ENCODE measurements at places on chromosomes 6 and 20.

GRCh38 chr20:44034451-44034850, 119.8 kb downstream of the TOX2 start:
- DNase-seq, result no peak

DNA sequence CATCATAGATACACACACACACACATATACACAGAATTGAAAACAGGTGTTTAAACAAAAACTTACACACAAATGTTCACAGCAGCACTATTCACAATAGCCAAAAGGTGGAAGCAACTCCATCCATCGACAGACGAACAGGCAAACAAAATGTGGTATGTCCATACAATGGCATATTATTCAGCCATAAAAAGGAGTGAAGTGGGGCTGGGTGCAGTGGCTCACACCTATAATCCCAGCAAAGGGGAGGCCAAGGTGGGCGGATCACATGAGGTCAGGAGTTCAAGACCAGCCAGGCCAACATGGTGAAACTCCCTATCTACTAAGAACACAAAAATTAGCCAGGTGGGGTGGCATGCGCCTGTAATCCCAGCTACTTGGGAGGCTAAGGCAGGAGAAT, 80.3 kb downstream of the CHD6 start:
- no peak for DNase-seq

DNA sequence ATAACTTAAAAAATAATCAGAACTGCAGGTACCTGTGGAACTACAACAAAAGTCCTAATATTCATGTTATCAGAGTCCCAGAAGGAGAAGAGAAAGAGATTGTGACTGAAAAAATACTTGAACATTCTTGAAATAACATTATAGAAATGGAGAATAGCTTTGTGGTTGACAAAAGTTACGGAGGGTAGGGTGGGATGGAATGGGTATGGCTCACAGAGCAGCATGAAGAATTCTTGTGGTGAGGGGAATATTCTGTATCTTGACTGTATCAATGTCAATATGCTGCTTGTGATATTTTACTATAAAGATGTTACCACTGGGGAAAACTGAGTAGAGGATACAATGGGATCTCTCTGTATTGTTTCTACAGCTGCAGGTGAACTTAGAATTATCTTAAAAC, 122.5 kb downstream of the DST start:
- no peak for DNase-seq

DNA sequence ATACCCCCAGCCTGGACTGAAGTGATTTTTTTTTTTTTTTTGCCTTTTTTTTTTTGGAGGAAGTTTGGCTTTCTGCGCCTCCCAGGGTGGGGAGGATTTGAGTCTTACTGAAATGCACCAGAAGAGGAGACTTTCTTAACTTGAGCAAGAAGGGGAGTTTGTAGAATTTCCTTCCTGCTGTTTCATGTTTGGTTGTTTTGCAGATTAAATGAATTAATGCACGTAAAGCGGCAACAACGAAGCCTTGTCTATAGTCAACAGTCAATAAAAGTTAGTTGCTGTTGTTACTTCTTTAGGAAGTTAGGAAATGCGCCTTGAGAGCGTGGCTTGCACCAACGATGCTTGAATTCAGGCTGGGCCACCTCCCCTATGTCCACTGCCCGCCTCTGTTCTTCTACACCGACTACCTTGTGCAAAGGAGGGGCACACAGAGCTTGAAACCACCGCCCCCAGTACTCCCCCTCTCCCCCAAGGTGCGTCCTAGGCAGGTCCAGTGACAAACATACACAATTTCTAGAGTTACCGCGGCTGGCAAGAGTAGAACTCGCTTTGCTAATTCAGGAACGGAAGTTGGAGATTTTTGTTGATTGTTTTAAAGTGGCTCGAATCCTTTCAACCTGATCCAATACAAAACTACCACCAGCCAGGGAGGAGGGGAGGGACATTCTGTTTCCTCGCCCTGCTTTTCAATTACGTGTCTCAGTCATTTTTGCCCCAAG, 830 bp upstream of the CYP24A1 start:
- no peak for DNase-seq

DNA sequence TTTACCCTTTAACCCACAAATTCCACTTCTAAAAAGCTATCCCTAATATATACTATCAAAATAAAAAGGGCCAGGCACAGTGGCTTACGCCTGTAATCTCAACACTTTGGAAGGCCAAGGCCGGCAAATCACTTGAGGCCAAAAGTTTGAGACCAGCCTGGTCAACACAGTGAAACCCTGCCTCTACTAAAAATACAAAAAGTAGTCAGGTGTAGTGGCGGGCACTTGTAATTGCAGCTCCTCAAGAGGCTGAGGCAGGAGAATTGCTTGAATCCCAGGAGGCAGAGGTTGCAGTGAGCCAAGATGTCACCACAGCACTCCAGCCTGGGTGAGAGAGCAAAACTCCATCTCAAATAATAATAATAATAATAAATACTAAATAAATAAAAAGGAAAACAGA, 82.5 kb downstream of the TRIM27 start:
- DNase-seq, result peak; percentile 21

GRCh38 chr20:25270829-25271251, 23.0 kb downstream of the PYGB start:
- no peak for DNase-seq

DNA sequence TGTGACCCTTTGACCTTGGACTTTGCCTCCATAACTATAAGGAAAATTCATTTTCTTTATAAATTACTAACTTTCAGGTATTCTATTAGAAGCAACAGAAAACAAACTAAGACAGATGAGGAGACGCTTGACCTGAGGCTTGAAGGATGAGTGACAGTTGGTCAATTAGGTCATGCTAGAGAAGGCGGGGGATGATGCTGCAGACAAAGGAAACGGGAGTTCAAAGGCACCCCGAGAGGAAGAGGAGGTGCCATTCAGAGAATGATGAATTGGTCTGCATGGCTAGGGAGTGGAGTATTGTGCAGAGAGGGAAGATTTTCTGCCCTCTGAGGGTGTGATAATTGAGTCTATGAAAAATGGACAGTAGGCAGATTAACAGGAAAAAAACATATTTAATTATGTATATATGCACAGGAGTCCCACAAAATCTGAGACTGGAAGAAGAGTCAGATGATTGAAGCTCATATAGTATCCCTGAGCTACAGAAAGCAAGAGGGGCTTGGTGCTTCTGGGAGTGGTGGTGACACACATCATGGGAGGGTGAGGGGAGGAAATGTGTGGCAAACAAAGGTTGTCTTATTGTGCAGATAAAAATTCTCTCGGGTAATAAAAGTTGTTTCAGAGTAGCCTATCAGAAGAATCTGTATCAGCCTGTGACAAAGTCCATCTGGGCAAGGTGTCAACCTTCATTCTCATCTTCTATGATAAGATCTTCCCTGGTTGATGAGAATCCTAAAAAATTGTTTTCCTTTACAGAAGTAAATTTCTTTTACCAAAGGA, 20.4 kb upstream of the FUCA2 start:
- no peak for DNase-seq

- no peak for DNase-seq
Measured at GRCh38 chr6:106154326-106154725, 68.2 kb downstream of the PRDM1 start.

- DNase-seq, result no peak
Measured at GRCh38 chr6:157322792-157323254, 496 bp downstream of the TMEM242 start.

DNA sequence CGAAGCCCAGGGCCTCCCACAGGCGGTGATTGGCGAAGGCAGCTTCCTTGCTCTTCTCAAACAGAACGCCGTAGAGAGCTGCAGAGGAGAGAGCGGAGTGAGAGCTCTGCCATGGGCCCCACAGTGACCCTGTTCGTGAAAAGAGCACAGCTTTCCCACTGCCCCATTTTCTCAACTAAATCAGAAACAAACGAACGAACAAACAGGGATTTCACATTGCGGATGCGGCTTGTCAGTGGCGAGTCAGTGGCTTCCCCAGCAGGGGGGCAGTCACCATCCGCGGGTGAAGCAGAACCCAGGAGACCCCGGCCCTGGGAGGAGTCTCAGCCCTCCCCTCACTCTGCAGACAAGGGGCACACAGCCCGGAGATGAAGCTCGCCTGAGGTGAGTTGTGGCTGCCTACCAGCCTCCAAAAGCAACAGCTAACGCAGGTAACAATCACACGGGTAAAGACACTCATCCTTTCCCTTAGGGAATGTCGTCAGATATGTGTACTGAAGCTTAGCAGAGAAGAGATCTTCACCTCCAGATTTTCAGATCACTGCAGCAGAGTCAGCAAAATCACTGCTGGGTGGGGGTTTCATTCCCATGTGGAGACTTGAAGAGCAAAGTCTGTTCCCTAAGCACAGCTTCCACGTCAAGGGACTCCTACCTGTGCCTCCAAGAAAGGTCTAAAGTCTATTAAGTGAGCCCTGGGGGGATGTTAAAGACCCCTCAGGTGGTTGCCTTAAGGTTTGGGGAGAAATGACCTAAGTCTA, 51.2 kb upstream of the GPR31 start:
- DNase-seq, result no peak

DNA sequence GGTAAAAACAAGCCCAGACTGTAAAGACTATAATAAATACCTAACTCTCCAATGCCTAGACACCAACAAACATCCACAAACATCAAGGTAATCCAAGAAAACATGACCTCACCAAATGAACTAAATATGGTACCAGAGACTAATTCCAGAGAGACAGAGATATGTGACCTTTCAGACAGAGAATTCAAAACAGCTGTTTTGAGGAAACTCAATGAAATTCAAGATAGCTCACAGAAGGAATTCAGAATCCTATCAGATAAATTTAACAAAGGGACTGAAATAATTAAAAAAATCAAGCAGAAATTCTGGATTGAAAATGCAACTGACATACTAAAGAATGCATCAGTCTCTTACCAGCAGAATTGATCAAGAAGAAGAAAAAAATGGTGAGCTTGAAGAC, 26.6 kb downstream of the NCOA6 start:
- DNase-seq, result no peak
